Stomach (tissue), 19 donors: ENCODE measurements at places on chromosomes 1 and 21. TPM values are rescaled to one million over a fixed set of nuclear protein-coding genes. Genes with fewer than 3 reads are reported as not detected.

DNA sequence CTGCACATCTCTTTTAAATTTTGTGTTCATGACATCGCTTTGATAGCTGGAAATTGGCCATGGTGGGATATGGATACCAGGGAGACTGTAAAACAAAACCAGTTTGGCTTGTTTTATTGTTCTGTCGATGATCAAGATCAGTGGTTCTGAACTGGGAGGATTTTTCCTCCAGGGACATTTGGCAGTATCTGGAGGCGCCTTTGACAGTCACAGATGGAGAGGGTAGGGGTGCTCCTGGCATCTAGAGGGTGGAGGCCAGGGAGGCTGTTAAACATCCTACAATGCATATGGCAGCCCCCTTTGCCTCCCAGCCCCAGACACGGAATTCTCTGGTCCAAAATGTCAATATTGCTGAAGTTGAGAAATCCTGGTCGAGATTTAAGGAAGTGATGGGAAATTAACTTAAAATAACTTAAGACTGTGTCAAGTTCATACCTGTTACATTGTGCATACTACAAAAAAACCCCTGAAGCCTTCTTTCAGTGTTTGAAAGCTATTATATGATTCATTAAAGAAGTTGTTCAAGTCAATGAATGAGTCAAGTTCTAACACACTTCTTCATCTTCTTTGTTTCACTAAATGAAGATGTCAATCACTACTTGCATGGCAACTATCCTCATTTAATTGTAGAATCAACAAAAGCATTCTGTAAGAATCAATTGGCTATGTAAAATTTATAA lies 150.9 kb downstream of the KCNJ6 start:
- no peak for DNase-seq

DNA sequence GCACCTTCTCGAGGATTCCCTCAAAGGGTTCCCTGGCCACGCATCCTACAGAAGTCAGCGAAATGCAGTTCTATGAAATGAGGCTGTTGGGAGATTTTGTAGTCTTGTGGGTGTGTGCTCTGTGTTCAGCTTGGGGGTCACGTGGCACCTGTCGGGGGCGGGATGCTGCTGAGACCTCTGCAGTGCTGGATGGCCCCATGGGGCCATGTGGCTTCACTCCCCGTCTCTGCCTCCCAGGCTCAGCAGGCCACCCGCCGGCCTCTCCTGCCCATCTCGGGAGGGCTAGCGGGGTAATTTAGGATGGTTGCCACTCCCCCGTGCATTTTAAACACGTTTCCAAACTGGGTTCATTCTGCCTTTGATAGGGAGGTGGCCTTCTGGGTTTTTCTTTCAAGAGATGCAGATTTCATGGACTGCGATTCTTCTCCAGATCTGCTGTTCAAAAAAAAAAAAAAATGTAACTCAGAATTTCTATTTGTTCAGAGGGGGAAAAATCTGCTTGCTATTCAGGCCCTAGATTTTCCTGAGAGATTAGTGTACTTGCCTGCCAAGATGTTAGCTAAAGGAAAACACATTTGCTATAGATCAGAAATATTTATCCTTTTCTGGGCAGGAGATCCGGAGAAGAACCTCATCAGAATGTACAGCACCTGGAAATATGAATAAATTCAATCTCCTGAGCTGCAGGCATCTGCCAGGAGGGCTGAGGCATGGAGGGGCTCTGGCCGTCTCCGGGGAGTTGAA lies 277.2 kb upstream of the VAMP3 start:
- no peak for DNase-seq

- DNase-seq: no peak
Measured at GRCh38 chr1:105865546-105865945, 1190.9 kb upstream of the PRMT6 start.

- DNase-seq: no peak
Measured at GRCh38 chr1:74205266-74205665, 7.2 kb downstream of the FPGT start.

DNA sequence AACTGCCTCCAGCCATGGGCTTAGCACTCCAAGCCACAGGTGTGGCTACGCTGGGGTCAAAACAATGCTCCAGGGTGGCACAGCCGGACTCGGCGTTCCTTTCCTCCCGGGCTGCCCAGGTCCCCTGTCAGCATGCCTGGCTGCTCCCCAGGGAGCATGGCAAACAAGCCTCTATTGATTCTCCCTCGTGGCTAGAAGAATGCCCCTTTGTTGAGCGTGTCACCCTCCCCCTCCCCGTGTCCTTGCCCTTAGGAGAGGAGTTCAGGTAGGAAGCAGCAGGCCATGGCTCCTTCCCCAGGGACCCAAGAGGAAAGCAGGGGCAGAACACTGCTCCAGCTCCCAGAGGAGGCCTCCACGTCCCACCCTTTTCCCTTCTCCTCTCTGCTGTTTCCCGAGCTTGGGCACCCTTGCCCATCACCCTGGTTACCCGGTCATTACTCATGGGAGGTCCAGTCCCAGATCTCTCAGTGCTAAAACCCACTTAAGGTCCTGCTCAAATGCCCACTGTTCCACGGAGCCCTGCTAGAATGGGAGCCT lies 57.4 kb upstream of the CITED4 start:
- peak; percentile 83 for DNase-seq

- no peak for DNase-seq
Measured at GRCh38 chr1:26210147-26210870, 19.9 kb downstream of the CATSPER4 start.

DNA sequence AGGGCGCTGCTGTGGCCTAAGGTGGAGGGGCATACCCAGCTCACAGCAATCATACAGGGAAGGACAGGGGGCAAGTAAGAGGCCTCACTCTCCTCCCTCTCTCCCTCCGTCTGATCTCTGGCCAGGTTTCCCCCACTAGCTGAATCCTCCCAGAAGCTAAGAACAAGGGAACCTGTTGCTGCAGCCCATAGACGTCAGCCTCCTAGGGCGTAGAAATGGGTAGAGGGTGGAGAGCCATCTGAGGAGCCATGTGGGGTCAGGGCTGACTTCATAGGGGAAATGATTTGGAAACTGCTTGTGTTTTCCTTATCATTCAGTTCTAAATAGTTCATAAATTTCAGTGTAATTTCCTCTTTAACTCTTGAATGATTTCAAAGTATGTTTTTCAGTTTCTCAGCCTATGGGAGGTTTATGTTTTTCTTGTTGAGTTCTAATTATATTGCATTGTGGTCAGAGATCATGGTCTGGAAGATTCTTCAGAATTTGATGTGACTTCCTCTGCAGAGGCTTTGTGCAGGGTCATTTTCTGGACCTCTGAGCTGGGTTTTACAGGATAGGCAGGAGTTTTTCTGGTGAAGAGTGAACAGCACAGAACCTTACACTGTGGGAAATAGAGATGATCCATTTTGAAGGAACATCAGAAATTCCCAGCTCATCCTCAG lies 2.3 kb upstream of the MOB3C start:
- no peak for DNase-seq

PCSK9 gene
- not detected for total RNA-seq

CD34 gene
- 9.4 TPM for total RNA-seq
